ENCODE measurements at places on chromosomes 6 and 20.

DNA sequence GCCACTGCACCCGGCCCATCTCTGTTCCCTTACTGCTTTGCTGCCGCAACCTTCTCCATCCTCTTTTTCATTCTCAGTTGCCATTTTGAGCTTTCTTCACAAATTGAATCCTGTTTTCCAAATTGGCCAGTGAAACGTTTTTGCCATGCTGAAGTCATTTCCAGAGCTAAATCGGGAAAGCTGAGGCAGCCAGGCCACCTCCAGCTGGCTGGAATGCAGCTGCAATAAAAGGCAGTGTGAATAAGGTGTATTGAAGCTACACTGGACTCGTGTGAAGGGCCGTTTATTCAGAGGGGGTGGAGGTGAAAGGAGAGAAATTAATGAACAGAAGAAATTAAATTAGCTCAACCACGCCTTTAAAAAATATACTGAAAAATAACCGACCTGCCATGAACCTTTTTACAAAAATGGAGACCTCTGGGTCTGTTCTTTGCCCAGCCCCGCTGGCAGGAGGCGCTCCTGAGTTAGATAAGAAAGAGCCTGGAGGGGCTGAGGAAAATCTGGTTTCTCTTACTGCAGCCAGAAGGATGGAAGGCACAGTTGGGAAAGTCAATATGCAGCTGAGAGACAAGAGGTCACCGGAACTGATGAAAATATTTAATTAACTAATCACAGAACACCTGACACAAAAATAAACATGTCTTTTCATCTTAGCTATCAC, 283.9 kb downstream of the FOXC1 start:
- no peak for DNase-seq

DNA sequence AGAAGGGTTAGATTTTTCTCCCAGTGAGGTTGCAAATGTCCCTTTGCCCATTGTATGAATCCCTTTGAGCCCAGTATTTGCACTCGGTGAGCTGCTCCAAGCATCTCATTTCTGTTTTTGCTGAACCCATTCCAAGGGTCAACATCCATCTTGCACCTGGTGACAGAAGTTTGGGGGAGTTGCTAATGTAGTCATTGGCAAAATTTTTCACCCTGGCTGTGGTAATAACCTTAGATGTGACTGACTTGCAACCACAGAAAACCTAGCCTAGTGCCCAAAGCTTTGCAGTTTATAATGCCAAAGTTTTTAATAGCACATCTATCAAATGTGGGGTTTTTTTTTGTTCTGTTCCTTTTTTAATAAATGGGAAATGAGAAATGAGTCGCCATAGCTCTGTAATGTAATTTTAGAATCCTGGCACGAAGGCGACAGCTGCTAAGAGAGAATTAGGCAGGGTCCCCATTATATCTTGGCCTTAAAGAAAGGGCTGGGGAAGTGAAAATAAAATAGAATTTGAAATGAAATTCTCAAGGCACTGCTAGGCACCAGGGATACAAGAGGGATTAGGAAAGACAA, 682.8 kb downstream of the KIF16B start:
- DNase-seq = no peak

DNA sequence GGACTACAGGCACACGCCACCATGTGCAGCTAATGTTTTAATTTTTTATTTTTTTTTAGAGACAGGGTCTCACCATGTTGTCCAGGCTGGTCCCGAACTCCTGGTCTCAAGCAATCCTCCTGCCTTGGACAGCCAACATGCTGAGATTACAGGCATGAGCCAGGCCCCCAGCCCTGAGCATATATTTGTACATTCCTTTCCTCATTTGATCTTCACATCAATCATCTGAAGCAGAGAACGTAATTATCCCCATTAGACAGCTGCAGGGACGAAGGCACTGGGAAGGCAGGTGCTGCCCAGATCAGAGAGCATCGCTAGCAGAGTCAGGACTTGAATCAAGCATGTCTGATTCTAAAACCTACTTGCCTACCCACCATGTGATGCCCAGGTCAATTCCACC, 41.0 kb upstream of the SIRPA start:
- no peak for DNase-seq

DNA sequence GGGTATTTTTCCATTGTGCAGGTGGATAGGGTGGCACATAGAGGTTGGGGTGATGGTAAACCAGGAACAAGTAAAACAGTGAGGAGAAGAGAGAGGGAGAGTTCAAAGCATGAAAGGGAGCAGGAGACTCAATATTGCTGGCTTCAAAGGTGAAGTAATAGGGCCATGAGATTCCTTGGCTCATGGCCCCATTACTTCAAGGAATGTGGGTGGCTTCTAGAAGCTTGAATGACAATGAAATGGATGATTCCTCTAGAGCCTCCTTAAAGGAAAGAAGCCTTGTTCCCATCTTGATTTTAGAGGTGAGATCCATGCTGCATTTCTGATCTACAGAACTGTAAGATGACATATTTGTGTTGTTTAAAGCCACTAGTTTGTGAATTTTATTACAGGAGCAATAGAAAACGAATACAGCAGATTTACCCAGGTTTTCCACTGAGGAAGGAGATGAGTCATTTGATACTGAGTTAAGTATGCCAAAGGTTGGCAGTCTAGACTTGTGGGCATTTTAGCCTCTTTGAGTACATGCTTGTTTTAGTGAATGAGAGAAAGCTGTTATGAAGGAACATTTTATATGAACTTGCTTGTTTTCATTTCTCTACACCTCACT, 110.4 kb downstream of the PLCB4 start:
- no peak for DNase-seq

GRCh38 chr6:12717356-12717755, 789 bp downstream of the PHACTR1 start:
- DNase-seq = no peak

DNA sequence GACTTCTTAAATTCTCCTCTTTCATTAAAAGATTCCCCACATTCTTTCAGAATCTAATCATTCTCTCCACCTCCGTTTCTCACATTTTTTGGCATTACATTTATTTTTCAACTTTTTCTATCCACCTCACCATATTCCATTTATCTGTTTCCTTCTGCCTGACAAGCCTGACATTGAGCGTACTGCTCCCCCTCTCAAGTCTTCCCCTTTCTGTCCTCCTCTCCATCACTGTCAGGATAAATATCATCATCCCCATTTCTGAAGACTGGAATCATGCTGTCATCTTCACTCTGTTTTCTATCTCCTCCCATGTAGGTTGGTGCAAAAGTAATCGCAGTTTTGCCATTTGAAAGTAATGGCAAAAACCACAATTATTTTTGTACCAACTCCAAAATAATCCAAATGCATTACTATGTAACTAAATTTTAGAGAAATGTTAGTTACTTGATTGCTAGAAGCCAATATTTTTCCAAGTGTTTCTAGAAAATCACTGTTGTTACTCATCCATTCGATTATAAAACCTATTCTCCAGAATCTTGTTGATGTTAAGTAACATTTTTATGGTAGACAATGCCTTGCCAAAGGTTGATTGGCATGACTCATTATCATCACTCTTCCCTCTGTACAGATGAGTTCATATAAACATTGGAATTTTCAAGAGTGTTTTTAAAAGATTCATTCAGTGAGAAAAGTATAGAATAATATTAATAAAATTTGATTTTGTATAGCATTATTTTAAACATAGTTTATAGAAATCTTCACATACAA, 292.3 kb upstream of the RNF217 start:
- DNase-seq = no peak

GRCh38 chr6:25004357-25004756, 68.6 kb upstream of the RIPOR2 start:
- no peak for DNase-seq

- peak; percentile 91 for DNase-seq
Measured at GRCh38 chr6:51273228-51273961, 454.7 kb downstream of the TFAP2B start.

DNA sequence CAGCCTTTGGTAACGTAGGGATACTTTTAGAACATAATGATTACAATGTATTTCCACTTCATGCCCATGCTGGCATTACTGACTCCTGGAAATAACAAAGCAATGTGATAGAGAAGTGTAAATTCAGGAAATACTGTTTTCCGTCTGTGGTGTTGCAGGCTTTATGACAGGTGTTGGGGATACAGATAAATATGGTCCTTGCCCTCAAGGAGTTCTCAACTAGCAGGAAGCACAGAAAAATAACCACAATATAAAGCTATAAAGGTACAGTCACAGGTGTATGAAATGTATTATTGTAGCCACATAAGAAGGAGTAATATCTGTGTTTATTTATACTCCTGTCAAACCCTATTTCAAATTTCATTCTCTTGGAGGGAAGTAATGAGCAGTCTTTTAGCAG, 12.9 kb upstream of the LAMP5 start:
- no peak for DNase-seq

- DNase-seq = no peak
Measured at GRCh38 chr6:15505463-15505918, 157.3 kb downstream of the DTNBP1 start.

GRCh38 chr20:14724036-14724435, 386.6 kb upstream of the FLRT3 start:
- no peak for DNase-seq

DNA sequence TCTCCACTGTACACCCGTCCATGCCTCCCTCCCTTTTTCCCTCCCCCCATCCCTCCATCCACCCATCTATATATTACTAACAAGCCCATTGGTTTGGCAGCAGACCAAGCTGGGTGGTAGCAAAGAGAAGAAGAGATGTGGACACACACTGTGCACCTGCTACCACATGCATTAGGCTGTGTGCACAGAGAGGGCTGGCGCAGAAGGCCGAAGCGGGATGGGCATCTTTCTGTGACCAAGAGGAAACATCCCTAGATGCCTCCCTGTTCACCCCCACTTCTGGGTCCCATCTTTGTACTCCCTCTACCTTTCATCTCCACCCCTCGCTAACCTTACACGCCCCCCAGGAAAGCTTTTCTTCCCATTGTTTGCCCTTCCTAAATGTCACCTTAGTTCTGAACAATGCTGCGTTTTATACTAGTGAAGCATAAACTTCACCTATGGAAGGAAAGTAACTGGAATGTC, 64.9 kb upstream of the AFDN start:
- no peak for DNase-seq

DNA sequence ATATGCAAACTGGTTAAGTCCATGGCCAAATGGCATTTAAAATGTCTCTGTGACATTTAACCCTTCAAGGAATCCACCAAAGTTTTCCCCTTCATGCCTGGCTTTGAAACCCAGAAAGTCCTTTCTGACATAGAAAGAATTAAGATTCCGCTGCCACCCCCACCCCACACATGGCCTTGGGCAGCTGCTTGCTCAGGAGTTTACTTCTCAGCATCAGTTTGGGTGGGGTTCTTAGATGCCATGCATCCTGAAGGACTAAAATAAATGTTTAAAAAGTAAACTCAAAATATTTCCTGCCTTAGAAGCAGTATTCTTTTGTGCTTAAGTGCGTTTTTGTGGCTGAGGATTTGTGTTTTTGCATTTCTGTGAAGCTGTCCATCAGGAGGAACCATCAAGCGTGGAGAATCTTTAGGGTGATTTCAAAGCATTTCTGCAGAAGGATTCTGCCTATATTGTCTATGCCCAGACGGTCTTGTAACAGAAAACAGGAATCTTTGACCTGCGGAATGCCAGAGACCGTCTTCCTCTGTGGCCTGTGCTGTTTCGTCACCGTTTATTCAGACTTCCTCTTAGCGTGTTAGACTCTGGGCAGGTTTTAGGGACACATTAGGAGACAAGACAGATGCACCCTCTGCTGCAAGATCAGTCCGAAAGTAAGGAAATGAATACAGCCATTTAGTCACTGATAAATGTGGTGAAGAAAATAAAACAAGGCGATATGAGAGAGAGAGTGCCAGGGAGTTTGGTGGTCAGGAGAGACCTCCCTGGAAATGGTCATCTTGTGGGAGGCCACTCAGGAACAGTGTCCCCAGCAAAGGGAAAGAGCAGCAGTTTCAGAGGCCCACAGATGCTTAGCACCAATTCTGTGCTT, 6.2 kb downstream of the DUSP22 start:
- DNase-seq = no peak

DNA sequence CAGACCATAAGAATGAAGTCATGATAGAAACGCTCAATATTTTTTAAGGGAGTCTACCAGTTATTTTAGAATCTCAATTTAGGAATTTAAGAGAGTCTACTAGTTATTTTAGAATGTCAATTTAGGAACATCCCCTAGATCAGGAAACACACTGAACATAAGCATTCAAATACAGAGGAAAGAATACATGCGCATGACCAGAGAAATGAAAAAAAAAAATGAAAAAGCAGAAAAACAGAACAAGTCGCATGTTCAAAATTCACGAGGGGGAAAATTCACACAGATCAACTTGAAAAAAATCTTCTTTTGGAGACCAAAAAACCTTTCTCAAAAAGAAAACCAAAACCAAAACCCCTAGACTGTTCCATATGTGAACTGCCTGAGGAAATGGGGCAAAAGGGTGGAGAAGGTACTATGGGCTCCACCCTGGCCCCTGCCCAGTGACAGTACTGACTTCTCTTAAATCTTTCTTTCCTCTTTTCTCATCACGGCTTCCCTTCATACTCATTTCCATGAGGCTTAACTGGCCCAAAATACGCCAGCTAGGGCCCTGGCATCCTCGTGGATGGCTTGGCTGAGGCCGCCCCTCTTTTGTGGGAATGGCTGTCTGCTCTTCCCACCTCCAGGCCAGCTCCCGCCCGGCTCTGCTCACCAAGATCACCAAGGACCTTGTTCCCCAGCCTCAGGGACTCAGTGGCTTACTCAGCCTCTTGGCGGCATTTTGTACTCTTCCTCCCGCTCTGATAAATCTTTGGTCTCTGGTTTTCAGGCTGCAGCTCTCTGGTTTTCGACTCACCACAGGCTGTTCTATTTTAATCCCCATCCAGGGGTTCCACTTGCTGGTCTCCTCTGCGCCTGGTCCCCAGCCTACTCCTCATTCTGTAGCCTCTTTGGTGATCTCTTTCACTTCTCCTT, 11.2 kb downstream of the ZBTB2 start:
- no peak for DNase-seq

- no peak for DNase-seq
Measured at GRCh38 chr6:14193524-14193923, 76.0 kb downstream of the CD83 start.

- no peak for DNase-seq
Measured at GRCh38 chr6:151239603-151240035, at the start of gene AKAP12. TSS of gene AKAP12 (plus strand) at chr6:151239967. CDS start at chr6:151240563, 596 bp downstream.

DNA sequence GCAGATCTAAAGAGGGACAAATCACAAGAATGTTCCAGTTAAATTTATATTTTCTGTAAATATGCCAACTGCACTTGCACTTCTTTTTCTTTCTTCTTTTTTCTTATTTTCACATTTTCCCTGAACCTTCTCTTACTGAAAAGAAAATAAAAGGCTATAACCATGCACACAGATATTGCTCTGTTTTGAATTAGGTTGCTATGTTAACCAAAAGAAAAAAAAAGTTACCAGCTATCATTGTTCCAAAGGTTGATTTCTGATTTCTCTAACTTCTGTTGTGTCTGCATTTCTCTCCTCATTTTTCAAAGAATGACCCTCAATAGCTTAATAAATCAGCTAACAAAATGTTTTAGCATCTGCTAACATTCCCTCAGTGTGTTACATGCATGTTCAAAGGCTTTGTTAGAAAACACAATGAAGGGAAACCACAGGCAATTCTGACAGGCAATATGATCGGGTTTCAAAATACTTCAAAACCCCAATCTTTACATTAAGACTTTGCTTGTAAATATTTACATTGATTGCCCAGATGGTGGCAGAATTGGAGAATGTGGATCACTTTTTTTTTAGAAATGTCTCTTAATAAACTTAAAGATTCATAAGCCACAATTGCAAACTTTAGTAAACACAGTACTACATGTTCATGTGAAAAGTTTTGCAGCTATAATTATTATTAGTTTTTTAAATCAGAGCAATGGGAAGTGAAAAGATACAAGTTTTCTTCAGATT, 928.3 kb upstream of the FLRT3 start:
- no peak for DNase-seq

- DNase-seq = no peak
Measured at GRCh38 chr6:75391276-75391675, 102.3 kb downstream of the FILIP1 start.
